Posterior cingulate gyrus (tissue), 11 donors: ENCODE measurements at places on chromosomes 7 and 10.
A peak's percentile ranks its signal among the peaks of the same experiment; 100 is the strongest.

- DNase-seq = peak; percentile 40
Observed at GRCh38 chr7:100675105-100675451, 1.5 kb downstream of the GNB2 start.

DNA sequence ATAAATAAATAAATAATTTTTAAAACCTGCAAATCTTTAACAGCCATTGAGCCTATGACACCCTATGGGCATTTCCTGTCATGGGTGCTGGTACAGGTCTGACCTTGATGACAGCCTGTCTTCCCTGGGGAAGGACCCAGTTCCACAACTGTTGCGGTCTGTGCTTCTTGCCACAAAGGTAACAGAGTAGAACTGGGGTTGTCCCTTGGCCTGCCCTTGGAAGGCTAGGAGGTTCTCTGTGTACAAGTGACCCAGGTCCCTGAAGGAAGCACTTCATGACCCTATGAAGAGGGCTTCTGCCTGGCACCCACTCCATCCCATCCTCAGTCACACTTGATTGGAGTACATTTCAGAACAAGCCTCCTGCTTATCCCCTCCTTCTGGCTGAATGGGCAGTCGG lies 66.9 kb downstream of the OGDH start:
- no peak for DNase-seq

GRCh38 chr7:30727061-30727945 lies 24.6 kb upstream of the INMT start:
- no peak for DNase-seq

- no peak for DNase-seq
Observed at GRCh38 chr7:84497873-84498272, 303.3 kb upstream of the SEMA3A start.

DNA sequence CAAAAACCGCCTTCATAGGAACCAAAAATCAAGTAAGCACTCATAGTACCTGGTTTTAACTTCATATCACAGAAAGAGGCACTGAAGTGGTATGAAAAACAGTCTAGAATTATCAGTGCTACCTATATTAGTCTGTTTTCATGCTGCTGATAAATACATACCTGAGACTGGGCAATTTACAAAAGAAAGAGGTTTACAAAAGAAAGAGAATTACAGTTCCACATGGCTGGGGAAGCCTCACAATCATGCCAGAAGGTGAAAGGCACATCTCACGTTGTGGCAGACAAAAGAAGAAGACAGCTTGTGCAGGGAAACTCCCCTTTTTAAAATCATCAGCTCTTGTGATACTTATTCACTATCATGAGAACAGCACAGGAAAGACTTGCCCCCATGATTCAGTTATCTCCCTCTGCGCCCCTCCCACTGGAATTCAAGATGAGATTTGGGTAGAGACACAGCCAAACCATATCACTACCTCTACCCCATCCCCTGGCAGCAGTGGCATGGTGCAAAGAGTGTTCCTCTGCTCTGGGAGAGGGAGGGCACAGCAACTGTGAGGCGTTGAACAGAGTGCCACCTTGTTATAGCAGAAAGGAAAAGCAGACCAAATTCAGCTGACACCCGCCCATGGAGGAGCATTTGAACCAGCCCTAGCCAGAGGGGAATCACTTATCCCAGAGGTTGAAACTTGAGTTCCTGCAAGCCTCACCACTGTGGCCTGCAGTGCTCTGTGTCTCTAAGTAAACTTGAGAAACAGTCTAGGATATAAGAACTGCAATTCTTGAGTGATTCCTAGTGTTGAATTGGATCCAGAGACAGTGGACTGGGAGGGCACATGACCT lies 61.9 kb upstream of the PTPRZ1 start:
- DNase-seq = no peak

DNA sequence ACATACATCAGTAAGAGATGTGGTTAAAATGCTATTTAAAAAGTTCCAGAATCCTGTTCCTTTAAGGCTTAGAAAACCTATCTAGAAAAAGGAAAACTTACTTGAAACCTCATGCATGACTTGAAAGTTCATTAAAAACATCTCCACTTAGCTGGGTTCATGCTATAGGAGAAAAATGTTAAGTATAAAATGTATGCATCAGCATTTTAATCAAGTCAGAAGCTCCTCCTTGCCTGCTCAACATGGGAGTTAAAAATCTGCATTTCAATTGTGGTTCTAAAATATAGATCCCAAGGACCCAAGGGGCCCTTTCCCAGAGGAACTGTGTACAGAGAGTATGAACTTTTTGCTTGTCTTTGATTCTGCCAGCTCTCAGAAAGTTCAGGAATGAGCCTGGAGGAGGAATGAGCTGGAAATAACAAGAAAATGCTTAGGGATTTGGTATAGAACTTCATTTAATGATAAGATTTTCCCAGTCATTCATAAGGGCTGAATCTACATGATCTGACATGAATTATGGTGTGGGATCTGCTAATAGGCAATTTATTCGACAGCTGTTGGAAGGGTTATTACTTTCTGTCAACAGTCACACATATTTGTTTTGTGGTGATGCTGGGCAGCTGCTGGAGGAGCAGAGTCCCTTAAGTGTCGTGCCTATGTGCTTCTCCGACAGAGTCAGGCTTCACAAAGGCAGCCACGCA lies 85.6 kb upstream of the MTPN start:
- DNase-seq = no peak

GRCh38 chr7:107467972-107468371 lies 1.9 kb upstream of the GPR22 start:
- DNase-seq = no peak

- DNase-seq = no peak
Observed at GRCh38 chr10:95505084-95505610, 56.0 kb downstream of the SORBS1 start.

DNA sequence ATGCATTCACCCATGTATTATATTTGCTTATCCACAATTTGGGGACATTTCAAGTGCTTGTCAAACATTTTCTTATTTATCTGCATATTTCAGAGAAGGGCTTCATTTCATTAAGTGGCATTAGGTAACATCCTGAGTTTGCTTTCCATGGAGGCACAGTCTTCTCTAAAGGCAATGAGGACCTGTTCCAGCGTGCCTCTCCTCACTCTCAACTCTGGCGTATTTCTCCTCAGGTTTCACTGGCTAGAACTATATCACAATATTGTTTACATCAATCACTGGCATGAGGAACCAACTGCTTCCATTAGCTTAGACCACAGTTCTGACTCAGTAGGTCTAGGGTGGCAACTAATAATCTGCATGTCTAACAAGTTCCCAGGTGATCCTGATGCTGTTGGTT lies 177.2 kb downstream of the TAX1BP1 start:
- DNase-seq = no peak

- peak; percentile 94 for DNase-seq
Observed at GRCh38 chr10:71981015-71981875, 17.1 kb downstream of the CHST3 start.

- DNase-seq = peak; percentile 42
Observed at GRCh38 chr10:48251525-48252353, 22.8 kb downstream of the FRMPD2 start.

GRCh38 chr10:51005551-51005950 lies 68.7 kb upstream of the PRKG1 start:
- no peak for DNase-seq

GRCh38 chr10:19629567-19629966 lies 186.7 kb upstream of the PLXDC2 start:
- peak; percentile 41 for DNase-seq

DNA sequence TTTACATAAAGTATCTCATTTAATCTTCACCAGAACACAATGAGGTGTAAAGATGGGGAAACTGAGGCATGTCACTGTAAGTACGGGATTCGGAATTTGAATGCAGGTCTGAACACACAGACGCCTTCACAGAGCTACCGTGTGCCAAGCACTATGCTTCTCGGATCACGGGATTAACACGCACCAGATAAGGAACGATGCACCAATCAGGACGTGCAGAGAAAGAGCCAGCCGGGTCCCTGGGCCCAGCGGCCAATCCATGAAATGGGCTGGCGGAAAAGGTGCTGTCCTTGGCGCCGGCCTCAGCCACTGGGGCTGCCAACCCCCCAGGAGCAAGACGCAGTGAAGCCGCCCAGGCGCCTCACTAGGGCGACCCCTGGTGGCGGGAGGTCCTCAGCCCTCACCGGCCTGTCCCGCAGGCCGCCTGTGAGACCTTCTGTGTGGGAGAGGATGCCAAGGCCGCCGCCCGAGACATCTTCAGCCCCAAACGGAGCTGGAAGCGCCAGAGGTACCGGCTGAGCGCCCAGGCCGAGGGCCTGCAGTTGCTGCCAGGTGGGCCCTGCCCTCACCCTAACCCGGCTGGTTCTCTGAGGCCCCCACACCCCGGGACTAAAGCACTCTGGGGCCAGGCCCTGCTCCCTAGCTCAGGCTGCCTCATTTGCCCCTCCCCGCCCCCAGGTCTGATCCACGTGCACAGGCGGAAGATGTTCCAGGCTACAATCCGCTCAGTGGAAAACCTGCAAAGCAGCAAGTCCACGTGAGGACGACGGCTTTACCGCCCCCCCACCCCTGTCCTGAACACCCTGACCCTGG lies 15.6 kb downstream of the ATG9B start:
- DNase-seq = peak; percentile 66

- DNase-seq = no peak
Observed at GRCh38 chr10:80493522-80494051, 39.5 kb downstream of the TSPAN14 start.

DNA sequence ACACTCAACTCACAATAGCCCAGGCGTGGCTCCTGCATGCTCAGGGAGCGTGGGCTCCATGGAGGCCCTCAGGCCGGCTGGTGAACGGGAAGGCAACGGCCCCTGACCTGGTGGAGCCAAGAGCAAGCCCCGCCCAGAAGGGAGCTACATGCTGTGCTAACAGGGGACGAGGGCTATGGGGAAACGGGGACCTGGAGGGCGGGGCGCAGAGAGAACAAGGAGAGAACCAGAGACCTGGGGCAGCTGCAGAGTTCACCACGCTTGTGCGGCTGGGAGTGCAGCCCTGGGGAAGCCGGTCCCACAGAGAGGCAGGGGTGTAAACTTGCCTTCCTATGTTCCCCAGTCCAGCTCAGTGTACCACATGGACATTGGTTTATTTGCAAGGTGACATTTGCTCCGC lies 69.2 kb upstream of the PPP2R2D start:
- DNase-seq = peak; percentile 76

DNA sequence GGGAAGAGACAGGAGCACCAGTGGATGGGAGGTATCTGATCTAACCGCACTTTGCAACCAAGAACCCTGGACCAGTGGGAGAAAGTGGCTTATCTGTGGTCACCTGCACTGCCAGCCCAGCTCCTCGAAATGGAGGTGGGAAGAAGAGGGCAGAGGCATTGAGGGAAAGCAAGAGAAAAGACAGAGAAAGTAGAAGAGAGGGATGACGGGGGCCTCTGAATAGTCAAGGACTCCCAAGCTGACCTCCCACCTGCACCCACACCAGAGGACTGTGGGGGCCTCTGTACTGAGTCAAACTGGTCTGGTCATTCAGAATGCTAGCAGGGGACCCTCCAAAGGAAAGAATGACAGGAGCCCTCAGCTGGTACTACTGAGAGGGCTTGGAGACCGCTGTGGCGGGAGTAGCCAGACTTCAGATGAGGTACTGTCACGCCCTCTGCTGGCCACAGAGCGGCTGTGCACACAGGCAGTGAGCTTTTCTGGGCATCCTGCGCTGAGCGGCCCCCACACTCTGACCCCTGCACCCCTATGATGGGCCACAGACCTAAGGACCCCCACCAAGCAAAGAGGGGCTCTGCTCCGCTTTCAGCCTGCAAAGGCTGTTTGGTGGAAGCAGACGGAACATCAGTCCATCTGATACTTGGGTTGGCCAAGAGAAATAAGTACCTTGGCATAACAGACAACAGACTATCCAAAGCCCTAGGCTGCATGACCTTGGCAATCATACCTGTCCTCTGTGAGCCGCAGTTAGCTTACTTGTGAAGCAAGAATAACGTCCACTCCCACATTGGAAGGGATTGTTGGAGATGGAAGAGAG lies 112.9 kb downstream of the COL13A1 start:
- DNase-seq = peak; percentile 82

GRCh38 chr7:36486336-36486735 lies 96.7 kb downstream of the ANLN start:
- no peak for DNase-seq

- DNase-seq = no peak
Observed at GRCh38 chr7:23622506-23622925, 25.3 kb downstream of the CCDC126 start.

DNA sequence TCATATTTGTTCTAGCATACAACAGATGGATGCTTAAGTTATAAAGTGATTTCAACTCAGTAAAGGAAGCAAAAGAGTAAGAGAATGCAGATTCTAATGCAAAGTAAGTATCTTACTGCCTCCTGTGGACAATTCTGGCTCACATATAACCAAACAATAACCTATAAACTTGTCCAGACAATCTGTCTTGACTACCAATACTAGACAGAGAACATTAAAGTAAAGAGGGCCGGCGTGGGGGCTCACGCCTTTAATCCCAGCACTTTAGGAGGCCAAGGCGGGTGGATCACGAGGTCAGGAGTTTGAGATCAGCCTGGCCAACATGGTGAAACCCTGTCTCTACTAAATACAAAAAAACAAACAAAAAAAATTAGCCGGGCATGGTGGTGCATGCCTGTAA lies 329.3 kb downstream of the CACNA2D1 start:
- DNase-seq = no peak

- DNase-seq = no peak
Observed at GRCh38 chr10:131195116-131195515, 116.4 kb downstream of the TCERG1L start.

GRCh38 chr10:6236349-6237198 lies 33.8 kb downstream of the PFKFB3 start:
- no peak for DNase-seq

- peak; percentile 15 for DNase-seq
Observed at GRCh38 chr7:98808751-98809460, 60.9 kb downstream of the TMEM130 start.

- no peak for DNase-seq
Observed at GRCh38 chr7:111789870-111790269, 227.6 kb upstream of the IMMP2L start.

GRCh38 chr10:120813085-120813484 lies 38.1 kb upstream of the WDR11 start:
- no peak for DNase-seq

DNA sequence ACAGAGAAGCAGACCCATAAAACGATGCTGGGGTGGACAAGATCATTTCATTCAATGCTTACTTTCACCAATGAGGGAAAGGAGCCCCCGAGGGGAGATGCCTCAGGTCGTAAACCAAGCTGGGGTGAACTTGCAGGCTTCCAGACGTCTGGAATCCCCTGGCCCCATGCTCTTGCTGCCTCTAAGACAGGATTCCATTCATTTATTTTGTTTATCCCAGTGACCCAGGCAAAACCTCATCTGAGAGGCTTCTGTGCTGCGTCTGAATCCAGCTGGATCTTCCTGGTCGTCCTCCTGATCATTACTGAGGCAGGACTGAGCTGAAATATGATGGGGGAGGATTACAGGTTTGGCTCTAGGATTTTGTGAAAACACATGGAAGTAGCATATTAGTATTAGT lies 182.9 kb downstream of the MYOF start:
- no peak for DNase-seq
